ENCODE measurements at places on chromosomes 3 and 15.

GRCh38 chr3:24235121-24235520 is 259.5 kb downstream of the THRB start:
- no peak for DNase-seq

GRCh38 chr3:134903837-134904236 is 108.8 kb downstream of the EPHB1 start:
- DNase-seq: no peak

DNA sequence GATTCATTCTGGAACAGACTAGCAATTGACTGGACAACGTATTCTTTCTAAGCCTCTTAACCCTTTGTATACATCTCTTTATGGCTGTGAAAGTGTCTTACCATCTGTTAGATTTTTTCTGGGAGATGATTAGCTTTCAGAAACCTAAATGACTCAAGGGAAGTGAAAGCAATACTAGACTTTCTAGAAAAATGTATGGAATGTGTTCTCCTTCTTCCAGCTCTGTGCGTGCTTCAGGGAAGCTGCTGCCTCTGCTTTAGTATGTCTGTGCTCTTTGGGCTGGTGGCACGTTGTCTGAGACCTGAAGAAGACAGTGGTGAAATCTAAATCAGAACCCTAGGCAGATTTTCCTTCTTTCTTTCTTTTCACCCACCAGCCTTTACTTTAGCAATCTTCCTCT is 89.5 kb downstream of the ITPR1 start:
- DNase-seq: no peak

- DNase-seq: no peak
These were observed 282.5 kb upstream of the TLE3 start for GRCh38 chr15:70379938-70380883.
